ENCODE measurements at places on chromosomes 11 and 22.
A peak's percentile ranks its signal among the peaks of the same experiment; 100 is the strongest.

DNA sequence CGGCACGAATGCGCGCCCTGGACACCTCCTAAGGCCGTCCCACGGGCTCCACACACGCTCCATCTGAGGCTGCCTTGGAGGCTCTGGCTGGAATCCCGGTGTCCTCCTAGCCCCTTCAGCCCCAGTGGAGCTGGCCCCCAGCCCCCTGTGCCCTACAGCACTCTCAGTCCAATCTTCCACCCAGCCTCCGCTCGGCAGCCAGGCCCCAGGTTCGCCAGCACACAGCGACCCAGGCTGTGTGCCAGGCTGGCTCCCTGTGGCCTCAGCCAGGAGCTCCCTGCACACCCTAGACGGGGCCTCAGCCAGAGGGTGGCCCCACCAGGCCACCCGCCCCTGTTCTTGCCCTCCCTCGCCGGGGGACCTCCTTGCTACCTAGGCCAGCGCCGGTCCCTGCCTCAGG is 18.6 kb downstream of the MOB2 start:
- DNase-seq: no peak

DNA sequence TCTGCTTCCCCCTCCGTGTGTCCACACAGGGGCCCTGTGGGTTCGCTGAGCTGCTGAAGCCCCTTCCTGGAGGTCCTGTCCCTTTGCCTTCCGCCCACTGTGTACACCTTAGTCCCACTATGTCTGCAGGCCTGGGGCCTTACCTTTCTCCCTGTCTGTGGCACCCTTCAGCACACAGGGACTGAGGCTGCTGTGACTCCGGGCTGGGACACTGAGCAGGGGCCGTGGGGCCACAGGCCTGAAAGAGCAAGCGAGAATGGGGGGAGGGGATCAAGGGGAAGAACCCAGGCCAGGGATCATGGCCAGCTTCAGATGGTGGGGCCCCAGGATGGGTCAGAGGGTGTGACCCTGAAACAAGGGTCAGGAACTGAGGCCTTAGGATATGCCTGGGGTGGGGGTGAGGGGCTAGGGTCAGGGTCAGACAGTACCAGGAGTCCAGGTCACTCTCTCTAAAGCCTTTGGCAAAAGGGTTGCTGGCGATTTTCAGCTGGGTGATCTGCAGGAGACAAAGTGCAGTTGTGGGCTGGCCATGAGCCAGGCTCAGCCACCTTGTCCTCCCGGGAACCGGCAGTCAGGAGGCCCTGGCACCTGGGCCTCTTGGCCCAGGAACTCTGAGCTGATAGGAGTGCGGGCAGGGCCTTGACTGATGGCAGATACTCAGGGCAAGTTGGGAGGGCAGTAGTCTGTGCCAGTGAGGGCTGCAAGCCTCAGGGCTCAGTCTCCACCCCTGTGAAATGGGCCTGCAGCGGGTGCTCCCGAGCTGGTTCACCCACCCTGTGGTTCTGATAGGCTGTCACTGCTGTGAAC is 2.6 kb upstream of the NUDT8 start:
- peak; percentile 40 for DNase-seq

DNA sequence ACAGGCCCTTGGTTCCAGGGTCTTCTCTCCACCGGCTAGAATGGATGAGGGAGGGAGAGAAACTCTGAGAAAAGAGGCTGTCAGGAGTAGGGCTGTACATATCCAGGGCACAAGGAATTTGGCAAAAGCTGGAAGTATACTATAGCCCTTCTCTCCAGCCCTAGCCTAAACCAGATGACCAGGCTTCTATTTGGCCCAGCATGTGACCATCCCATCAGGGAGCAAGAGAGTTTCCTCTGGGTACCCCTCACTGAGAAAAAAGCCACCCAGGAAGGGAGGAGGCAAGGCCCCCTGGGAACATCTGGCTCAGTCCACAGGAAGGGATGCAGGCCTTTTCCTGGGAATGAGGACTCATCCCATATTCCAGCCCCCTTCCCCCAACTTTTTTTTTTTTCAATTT is 8.3 kb downstream of the CD44 start:
- no peak for DNase-seq

- no peak for DNase-seq
Observed at GRCh38 chr11:71131861-71132260, 120.5 kb downstream of the SHANK2 start.
